Activated CD4-positive, alpha-beta T cell treated with anti-CD3 and anti-CD28 coated beads, Interleukin-2, amount 10 ng/mL, durations not matched to agents 7 days and 5 days (primary cell): ENCODE measurements at places on chromosomes 4 and X. TPM values are rescaled to one million over a fixed set of nuclear protein-coding genes. Genes with fewer than 3 reads are reported as not detected.

GRCh38 chr4:116551806-116552205 is 533.6 kb downstream of the TRAM1L1 start:
- DNase-seq, result no peak
- no peaks in the 10 kb centered on the region for H3K27me3 ChIP-seq
- H3K4me3 ChIP-seq, result no peak overlapping the region
- no peaks in the 10 kb centered on the region for H3K36me3 ChIP-seq
- no peaks in the 10 kb centered on the region for H3K4me1 ChIP-seq
- H3K27ac ChIP-seq, result no peak overlapping the region

DNA sequence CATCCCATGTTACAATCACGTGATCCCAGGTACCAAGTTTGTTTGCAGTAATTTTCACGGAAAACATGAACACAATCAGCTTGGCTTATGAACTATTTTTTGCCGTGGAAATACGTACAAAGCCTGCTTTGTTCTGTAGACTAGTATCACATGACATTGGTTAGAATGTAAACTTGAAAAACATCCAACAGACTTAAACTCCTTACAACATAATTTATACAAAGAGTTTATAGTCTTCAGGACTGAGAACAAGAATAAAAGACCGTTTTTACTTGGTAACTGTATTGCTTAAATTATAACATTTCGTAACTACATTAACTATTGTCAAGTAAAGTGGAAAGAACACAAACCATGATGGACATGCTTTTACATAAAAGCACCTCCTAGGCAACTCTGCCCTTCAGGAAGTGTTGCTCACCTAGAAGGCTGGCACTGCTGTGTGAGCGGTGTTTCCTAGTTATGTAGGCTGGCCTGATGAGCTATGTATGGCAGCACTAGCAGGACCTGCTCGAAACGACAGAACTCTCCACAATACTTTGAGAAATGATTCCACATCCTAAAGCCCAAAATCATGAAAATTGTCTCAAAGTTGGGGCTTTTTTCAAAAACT is 41.8 kb upstream of the WDR1 start:
- no peaks in the 10 kb centered on the region for H3K36me3 ChIP-seq
- DNase-seq, result no peak

DNA sequence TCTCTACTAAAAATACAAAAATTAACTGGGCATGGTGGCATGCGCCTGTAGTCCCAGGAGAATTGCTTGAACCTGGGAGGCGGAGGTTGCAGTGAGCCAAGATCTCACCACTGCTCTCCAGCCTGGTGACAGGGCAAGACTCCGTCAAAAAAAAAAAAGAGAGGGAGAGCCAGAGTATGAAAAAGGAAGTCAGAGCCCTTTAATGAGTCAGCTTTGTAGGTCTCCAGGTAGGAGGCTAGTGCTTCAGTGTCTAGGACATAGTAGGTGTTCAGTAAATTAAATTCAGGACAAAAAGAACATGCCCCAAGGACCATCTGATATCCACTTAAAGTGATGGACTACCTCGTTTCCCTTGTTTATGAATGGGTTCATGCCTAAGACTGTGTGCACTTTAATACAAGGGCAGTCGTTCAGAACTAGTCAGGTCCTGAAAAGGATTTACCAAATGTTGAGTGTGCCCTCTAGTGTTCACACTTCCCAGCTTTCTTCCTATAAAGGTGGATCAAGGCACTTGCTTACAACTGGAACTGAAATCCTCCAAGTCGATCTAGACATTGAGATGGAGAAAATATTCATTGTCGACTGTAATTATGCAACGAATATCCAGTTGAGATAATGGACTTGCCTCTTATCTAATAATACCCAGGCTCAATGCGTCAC is 29.0 kb downstream of the F9 start:
- H3K4me1 ChIP-seq, result peaks cover 2% of the 10 kb centered on the region
- H3K36me3 ChIP-seq, result no peaks in the 10 kb centered on the region
- H3K4me3 ChIP-seq, result no peak overlapping the region
- H3K27me3 ChIP-seq, result no peaks in the 10 kb centered on the region
- DNase-seq, result peak; percentile 30
- H3K27ac ChIP-seq, result no peak overlapping the region

GRCh38 chr4:75686346-75686745 is 13.1 kb upstream of the G3BP2 start:
- H3K27ac ChIP-seq, result no peak overlapping the region
- no peak overlapping the region for H3K4me3 ChIP-seq
- DNase-seq, result no peak
- H3K36me3 ChIP-seq, result peaks cover 9% of the 10 kb centered on the region

GRCh38 chrX:42752730-42753129 is 25.2 kb downstream of the PPP1R2C start:
- no peaks in the 10 kb centered on the region for H3K27me3 ChIP-seq
- H3K4me1 ChIP-seq, result no peaks in the 10 kb centered on the region
- DNase-seq, result no peak
- no peaks in the 10 kb centered on the region for H3K36me3 ChIP-seq

Gene RAB40AL
- total RNA-seq, result 0.25 TPM

Gene PPEF2
- 0.12 TPM for total RNA-seq
